ENCODE measurements at places on chromosomes 3 and 15. TPM values are rescaled to one million over a fixed set of nuclear protein-coding genes. Genes with fewer than 3 reads are reported as not detected.
A peak's percentile ranks its signal among the peaks of the same experiment; 100 is the strongest.

- peak; percentile 6 for DNase-seq
These were observed 88.7 kb upstream of the MRPL3 start for GRCh38 chr3:131591394-131592014.

GRCh38 chr3:122299872-122300460 lies 25.1 kb upstream of the CSTA start:
- DNase-seq, result no peak

DNA sequence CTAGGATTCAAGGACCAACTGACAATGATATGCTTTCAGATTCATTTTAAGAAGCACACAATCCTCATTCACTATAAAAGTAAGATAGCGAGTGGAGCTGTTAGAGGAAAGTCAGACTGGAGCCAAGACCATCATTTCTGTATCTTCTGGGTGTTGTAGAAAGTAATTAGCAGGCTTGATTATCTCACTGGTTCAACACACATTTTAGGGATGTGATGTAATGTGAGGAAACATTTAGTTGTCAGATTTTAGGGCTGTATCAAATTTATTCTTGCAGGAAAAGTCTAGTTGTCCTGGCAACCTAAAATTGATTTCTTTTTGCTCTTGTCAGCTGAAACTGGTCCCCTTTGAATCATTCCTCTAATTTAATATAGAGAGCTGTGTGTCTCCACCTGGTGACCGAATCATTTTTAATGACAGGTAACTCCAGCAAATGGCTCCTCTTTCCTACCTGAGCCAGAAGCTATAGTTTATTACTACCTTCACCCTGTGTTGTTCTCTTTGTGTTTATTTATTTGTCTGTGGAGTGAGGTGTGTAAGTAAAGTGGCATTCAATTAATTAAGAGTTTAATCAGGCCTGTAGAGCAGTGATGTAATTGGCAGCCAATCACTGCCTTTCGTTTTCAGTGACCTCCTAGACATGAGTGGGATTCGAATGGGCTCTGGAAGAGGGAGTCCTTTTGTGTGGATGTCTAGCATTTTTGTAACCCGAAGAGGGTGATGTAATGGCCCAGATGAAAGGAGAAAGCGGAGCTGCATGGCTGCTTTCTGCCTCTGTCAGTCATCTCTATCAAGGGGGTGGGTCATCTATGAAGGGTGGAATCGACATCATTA lies 125.8 kb downstream of the LPP start:
- DNase-seq, result no peak

GRCh38 chr15:67186226-67186649 lies 68.2 kb downstream of the AAGAB start:
- DNase-seq, result peak; percentile 83

DNA sequence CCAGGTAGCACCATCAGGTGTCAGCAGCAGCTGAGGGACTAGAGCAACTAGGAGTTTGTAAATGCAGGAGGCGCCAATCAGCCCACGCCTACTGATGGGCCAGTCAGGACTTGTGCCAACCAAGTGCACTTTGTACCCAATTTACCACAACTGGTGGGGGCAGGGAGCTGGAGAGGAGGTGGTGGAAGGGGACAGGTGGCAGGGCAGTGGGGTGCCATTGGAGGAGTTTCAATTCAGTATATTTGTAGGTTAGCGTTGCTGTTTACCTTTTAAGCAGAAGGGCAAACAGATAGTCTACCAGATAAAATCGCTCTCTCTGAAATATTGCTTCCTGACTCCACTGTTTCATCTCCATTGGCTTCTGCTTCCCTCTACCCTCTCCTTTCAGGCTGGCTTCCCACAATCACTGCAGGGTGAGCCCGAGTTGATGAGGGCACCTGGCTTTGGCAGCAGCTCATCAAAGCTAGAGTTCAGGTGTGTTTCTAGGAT lies 75.7 kb downstream of the TRIM69 start:
- DNase-seq, result no peak

DNA sequence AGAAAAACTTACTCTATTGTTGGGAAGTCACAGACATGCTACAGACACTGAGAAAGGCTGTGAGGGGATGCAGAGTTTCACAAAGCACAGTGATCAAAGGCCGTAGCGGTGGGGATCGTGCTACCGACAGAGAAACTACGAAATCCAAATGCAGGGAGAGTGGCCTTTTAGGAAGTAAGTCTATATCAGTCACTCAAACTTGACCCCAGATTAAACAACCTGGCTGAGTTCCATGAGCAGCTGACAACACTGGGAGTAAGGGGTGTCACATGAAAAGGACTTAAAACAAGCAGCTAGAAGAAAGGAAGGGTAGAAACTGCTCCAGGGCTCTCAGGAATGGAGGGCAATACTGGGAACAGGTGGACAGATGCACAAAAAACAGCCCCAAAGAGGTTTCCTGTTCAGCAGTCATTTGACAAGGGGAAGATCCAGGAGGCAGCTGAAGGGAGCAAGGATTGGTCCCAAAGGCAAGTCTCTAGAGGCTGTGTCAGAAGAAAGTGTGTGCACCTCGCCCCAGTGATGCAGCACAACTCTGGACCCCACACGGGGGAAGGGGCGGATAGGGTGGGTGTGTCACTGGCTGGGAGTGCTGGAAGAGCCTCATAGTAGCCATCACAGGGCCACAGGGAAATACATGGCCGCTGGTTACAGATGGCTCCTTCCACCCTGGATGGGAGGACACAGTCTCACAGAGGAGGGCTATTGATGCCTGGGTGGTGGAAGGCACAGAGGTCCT lies 20.3 kb upstream of the HDAC11 start:
- no peak for DNase-seq

DNA sequence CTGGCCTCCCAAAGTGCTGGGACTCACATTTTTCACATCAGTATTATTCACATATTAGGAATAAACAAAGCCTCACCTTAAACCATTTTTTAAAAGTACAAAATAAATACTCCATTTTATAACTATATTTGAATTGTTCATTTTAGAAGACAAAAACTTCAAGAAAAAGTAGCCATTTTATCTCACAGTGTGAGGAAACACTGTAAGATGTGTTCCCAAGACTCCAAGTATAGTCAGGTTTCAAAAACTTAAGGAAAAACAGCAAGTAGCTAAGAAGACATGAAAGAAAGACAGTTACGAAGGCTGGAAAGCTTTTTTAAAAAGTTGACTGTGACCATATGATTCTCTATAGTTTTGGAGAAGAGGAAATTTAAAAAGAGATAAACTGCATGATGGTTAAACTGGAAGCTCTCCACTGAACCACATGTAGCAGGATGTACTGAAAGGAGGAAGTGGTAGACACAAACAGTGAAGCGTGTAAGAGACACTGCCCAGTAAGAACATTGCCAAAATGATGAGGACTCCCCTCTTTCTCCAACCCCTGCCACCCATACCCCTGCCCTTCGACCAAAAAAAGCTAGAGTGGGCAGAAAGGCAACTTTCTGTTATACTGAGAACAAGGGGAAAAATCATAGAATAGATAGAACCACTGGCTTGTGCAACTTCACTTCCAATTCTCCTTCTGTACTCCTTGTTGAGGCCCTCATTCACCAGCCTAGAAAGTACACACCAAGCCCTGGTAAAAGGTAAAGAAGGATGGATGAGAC lies 6.2 kb upstream of the TMF1 start:
- no peak for DNase-seq

GRCh38 chr3:184227481-184227935 lies 1.9 kb upstream of the VWA5B2 start:
- DNase-seq, result no peak

MME gene
- 3.1 TPM for total RNA-seq

MYRIP gene
- 1.1 TPM for total RNA-seq

PLAAT1 gene
- total RNA-seq, result 7.4 TPM

SNUPN gene
- total RNA-seq, result 15.3 TPM

RAD18 gene
- total RNA-seq, result 2.6 TPM

GHRL gene
- total RNA-seq, result 0.81 TPM

Data from heart right ventricle (tissue), 16 donors.